ENCODE measurements at places on chromosomes 6 and 20.

DNA sequence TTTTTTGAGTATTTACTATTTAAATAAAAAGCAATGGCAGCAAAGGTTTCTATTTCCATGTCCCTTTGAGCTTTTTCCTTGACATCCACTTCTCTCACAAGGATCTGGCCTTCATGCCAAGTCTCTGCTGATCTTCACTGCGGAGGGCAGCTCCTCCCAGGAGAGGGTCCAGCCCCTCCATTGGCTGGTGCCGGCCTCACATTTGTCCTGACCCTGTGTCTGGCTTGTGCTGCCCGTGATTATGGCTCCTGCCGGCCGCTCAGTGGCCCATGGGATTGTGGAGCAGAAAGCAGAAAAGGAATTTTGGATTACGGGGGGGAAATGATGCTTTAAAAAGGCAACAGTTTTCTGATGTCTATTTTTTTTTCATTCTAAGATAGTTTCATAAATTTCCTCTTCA lies 31.2 kb upstream of the PDE7B start:
- no peak for DNase-seq

GRCh38 chr6:4103929-4104328 lies 25.0 kb upstream of the FAM217A start:
- no peak for DNase-seq

GRCh38 chr6:45272626-45273025 lies 55.5 kb upstream of the RUNX2 start:
- DNase-seq = no peak

DNA sequence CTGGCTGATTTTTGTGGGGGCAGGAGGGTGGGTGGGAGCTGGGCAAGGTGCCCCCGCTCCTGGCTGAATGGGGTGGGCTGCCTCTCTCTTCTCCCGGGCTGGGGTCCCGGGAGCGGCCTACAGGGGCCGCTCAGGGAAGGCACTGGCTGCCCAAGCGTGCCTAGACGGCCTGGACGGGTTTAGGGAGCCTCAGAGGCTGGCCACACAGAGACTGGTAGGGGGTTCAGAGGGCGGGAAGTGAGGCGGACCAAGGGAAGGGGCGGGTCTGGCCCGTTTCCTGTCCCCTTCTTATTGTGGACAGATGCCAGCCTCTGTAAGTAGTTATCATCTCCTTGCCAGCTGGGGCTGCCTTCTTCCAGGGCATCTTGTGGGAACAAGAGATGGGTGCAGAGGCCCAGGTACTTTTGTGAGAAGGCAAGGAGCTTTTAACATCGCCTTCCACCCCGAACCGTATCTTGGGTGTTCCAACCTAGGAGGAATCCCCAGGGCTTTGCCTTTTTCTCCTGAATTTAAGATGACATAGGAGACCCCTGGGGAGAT lies 437 bp downstream of the CD40 start:
- DNase-seq = no peak

- DNase-seq = peak; percentile 43
Observed at GRCh38 chr20:32017711-32018251, 7.5 kb downstream of the CCM2L start.

GRCh38 chr6:91816335-91816734 lies 1229.5 kb upstream of the MAP3K7 start:
- no peak for DNase-seq

DNA sequence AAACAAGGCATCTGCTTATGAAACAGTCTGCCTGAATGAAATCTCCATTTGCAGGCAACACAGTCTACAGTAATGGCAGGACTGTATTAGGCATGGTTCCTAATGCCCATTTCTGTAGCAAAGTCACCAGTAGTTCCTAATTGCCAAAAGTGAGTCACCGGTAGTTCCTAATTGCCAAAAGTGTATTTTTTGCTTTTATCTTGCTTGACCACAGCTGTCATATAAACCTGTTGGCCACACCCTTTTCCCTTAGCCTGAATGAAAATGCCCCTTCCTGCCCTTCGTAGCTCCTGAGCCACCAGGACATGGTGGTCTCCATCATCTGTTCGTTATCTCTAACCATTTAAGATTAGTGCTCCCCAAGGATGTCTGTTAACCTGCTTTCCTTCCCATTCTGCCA lies 34.5 kb downstream of the MTHFD1L start:
- DNase-seq = no peak

DNA sequence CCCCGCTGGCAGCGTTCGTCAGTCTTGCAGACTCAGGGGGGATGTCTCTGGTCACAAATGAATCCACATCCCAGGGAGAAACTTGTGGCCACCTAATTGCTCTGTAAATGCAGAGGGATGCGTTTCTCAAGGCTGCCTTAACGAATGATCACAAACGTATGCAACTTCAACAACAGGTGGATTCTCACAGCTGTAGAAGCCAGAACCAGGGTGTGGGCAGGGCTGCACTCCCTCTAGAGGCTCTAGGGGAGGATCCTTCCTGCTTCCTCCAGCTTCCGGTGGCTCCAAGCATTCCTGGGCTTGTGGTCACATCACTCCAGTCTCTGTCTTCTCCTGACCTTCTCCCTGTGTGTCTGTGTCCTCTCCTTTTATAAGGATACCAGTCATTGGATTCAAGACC lies 3.3 kb upstream of the TAF4 start:
- DNase-seq = no peak

- DNase-seq = no peak
Observed at GRCh38 chr20:7161690-7162089, 394.2 kb downstream of the BMP2 start.

GRCh38 chr20:41123631-41124030 lies 13.7 kb upstream of the PLCG1 start:
- DNase-seq = no peak

DNA sequence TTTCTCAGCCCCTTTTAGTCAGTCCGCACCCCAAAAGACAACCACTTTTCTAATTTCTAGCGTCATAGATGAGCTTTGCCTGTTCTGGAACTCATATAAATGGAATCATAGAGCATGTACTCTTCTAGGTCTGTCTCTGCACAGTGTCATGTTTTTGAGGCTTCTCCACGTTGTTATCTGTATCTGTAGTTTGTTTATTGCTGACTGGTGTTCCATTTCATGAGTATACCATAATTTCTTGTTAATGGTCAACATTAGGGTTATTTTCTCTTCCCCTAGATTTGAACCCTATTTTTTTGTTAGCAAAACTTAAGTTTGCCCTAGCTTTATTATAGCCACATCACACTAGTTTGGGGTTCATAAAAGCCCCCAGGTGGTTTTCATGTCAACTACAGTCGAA lies 16.2 kb upstream of the SGK2 start:
- DNase-seq = no peak

DNA sequence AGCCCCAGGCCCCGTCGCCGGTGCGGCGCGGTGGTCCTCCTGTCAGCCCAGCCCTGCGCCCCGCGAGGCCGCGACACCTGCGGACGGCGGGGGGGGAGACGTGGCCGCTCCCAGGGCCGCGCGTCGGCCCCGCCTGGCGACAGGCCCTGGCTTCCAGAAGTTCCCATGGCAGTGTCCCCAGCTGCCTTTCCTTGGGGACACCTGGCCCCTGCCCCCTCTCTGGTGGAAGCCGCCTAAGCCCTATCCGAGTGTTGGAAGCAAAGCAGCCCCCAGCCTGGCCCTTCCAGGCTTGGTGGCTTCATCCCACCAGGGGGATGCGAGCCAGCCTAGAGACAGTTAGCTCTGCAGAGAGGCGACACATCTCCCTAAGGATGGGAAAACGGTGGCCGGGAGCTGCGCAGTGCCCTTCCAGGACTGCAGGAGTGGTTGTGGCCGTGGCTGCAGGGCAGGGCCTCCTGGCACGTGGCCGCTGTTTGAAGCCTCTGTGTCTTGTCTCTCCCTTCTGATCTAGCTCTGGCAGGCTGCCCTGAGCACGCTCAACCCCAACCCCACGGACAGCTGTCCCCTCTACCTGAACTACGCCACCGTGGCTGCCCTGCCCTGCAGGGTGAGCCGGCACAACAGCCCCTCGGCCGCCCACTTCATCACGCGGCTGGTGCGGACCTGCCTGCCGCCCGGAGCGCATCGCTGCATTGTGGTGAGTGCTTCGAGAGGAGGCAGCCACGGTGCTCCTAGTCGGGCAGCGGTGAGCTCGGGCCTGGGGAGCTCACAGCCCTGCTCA lies 816 bp downstream of the NPEPL1 start:
- peak; percentile 13 for DNase-seq

DNA sequence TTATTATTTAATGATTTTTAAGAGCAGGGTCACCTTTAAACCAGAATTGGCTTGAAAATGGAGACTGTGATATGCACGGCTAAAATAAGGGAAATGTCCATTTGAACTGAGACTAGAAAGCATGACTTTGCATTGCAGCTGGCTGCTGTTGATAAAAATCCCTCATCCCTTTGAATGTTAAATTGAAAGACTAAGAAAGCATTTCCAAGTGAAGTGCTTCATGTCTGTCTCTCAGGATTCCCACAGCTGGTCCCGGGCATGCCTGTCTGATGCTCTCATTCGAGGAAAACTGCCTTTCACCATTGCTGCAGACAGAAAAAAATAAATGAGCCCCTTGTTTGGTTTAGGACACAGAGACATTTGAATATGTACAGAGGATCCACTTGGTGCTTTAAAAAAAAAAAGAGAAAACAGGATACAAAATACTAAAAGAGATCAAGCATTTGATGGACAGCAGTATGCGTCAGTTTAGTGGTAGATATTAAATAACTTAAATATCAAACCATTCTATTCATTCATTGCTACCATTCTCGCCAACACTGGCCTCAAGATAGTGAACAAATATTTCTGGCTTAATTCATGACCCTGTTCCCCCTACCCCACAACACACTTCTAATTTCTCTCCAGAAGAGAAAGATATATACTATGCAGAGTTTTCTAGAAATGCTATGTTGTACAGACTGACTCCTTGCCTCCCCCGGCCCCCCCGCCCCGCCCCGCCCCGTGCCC lies 55.0 kb downstream of the TBC1D7 start:
- DNase-seq = no peak

Data from activated effector memory CD4-positive, alpha-beta T cell treated with Interleukin-2 at 50 U/mL for 16 hours (primary cell).